Psoas muscle (tissue), 8 donors: ENCODE measurements at places on chromosomes 12 and 14.

DNA sequence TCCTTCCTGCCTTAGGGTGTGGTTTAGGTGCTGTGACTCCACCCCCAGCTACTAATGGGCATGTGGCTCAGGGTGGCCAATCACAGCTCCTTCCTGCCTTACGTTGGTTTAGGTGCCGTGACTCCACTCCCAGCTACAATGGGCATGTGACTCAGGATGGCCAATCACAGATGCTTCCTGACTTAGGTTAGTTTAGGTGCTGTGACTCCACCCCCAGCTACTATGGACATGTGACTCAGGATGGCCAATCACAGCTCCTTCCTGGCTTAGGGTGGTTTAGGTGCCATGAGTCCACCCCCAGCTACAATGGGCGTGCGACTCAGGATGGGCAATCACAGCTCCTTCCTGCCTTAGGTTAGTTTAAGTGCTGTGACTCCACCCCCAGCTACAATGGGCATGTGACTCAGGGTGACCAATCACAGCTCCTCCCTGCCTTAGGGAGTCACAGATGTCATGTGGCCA is 163.9 kb downstream of the TBX5 start:
- DNase-seq: no peak

DNA sequence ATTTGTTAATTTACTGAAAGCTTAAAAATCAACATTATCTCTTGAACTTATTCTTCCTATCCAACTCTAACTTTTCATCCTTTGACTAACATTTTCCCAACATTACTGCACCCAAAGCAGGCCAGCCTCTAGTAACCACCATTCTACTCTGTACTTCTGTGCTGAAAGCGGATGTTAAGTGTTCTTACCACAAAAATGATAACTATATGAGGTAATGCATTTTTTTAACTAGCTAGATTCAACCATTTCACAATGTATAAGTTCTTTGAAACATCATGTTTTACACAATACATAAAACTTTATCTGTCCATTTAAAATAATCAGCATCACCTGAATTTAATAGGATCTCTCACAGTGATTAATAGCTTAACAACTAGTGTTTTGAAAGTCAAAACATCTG is 468.5 kb upstream of the MGAT4C start:
- DNase-seq: no peak

DNA sequence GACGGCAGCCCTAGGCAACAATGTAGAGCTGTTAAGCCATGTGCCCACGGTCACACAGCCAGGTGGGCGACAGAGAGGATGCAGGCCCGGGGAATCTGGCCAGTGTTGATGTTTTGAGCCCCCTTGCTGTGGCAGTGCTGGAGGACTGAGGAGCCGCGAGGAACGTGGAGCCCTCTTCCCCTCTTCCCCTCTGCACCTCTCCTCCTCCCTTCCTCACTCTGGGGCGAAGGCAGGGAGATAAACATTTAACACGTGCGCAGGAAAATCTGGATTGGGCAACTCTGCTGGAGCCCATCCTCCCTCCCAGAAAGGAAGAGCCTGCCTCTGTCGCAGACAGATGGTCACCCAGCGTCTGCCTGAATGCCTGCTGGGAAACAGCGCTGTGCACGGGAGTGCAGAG is 376.8 kb downstream of the FUT8 start:
- no peak for DNase-seq

DNA sequence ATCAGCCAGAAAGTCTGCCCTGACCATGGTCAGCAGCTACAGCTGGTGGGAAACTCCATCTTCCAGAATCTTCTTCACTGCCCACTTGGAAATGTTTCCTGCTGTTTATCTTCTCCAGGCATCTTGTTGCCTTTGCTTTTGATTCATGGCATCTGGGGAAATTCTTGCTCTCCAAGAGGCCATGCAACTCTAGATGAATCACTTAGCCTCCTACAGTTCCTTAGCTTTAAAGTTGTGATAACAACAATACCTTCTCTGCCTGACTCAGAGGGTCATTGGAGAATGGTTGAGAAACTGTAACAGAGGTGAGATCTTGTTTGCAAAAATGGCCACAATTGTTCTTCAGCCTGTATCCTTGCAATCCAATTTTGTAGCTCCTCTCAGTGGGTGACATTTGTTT is 121.0 kb upstream of the VRK1 start:
- no peak for DNase-seq

DNA sequence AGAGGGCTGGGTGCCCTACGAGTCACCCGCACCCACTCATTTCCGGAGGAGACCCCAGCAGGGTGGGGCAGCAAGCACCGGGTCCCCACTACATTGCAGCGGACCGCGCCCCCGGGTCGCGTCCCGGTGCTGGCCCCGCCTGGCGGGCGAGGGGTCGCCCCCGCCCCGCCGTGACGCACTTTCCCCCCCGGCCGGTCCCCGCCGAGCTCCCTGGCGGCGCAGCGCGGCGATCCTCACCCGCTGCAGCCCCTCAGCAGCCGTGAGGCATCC is 106.1 kb downstream of the PRICKLE1 start:
- no peak for DNase-seq

GRCh38 chr14:68527329-68527851 is 265.5 kb downstream of the ZFP36L1 start:
- DNase-seq: no peak

GRCh38 chr12:93725531-93725930 is 48.4 kb downstream of the CRADD start:
- DNase-seq: no peak

GRCh38 chr14:98445718-98446117 is 826.3 kb downstream of the BCL11B start:
- no peak for DNase-seq

GRCh38 chr12:21500786-21501257 is 613 bp downstream of the RECQL start:
- no peak for DNase-seq

- no peak for DNase-seq
These were observed 115.1 kb downstream of the TSHR start for GRCh38 chr14:81070511-81070910.

- DNase-seq: peak; percentile 58
These were observed 1.2 kb upstream of the TRIM9 start for GRCh38 chr14:51095854-51096823.

DNA sequence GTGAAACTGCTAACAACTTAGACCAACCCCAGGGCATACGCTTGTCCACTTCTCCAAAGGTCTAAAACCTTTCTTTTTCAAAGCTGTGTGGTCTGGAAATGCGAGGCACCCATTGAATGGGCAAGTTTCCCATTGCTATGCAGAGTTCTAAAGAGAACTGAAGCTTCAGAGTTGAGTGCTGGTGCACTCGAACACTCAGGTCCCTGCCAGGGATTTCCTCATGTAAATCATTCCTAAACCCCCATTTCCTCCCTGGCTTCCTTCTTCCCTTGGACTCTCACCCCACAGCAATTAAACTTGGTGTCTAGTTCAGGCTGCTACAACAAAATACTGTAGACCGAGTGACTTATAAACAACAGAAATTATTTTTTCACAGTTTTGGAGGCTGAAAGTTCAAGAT is 2.2 kb upstream of the PXN start:
- no peak for DNase-seq

DNA sequence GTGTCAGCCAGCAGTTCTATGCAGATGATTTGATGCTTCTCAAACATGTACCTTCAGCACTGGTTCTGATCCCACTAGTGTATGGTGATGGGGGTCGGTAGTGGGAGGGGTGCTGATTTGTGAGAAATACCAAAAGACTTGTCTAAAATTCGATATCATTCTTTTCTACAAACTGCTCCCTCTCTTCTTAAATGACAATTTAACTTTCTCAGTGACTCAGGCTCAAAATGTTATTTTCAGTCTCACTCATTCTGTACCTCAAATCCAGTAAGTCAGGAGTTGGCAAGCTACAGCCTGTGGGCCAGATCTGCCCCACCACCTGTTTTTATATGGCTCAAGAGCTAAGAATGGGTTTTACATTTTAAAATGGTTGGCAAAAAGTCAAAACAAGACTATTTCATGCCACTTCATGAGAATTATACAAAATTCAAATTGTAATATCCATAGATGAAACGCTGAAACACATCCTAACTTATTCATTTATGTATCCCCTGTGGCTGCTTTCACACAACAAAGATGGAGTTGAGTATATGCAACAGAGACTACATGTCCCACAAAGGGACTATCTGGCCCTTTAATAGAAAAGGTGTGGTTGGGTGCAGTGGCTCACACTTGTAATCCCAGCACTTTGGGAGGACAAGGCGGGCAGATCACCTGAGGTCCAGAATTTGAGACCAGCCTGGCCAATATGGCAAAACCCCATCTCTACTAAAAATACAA is 6.6 kb upstream of the NOP2 start:
- no peak for DNase-seq

DNA sequence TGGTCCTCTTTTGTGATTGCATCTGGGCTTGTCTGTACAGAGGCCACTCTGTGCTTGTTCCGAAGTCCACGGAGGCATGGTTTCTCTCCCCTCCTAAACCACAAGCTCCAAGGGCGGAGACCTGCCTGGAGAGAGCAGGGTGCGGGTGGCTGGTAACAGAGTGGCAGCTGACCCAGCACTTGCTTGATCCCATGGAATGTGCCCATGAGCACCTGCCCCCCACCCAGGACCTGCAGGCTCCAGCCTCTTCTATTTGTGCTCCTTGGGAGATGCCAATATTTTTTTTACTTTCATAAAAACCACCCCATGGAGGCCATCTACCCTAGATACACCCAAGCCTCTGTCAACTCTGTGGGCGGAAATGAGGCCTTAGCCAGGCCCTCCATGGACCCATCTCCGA is 104.7 kb downstream of the PRMT8 start:
- no peak for DNase-seq

DNA sequence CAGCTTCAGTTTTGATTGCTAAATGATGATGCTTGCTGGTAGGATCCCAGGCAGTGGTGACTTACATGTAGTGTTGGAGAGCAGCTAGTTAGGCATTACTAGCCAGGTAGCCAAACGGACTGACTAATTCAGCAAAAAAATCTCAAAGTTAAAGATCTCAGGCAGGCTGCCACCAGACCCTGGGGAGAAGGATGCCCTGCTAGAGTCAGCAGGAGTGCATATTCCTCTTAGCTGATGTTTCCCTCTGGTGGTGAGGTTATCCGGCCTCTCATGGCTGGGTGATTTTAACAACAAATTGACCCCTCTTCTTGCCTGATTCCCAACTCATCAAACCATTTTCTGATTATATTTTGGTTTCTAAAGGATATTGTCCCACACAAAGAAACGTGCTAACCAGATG is 2.8 kb downstream of the EFS start:
- DNase-seq: no peak
